ENCODE measurements at places on chromosomes 4 and X.

GRCh38 chrX:1483843-1484637, 31.3 kb upstream of the ASMTL start:
- DNase-seq = no peak

DNA sequence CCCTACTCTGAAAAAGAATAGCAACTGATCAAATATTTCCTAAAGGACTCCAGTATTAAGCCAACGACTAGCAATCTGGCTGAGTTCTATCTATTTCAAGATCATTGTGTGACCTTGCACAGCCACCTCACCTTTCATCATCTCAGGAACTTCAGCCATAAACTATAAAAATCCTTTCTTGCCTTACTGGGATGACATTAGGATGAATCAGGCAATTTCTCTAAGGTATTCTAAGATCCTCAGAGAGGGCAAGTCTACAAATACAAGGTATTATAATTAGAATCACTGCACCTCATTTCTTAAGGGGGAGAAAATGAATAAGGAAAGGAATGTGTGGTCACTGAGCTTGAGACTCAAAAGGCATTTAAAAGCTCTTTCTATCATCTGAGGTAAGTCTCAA, 152.6 kb downstream of the GRIA3 start:
- DNase-seq = no peak

DNA sequence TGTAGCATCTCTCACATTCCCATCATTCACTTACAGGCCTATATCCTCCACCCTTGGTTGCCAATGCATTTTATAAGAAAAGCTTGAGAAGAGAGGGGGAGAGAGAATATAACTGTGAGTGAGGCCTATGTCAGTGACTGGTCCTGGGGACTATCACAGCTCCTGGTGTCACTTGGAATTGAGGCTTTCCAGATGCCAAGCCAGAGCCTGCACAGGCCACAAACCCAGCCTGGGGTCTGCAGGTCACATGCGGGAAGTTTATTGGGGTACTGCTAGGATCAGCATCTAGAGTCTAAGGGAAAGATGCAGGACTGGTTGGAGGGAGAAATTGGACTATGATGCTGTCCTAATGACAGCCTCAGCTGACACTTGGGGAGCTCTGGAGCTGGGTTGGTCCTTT, 47.6 kb downstream of the RTL5 start:
- DNase-seq = no peak

DNA sequence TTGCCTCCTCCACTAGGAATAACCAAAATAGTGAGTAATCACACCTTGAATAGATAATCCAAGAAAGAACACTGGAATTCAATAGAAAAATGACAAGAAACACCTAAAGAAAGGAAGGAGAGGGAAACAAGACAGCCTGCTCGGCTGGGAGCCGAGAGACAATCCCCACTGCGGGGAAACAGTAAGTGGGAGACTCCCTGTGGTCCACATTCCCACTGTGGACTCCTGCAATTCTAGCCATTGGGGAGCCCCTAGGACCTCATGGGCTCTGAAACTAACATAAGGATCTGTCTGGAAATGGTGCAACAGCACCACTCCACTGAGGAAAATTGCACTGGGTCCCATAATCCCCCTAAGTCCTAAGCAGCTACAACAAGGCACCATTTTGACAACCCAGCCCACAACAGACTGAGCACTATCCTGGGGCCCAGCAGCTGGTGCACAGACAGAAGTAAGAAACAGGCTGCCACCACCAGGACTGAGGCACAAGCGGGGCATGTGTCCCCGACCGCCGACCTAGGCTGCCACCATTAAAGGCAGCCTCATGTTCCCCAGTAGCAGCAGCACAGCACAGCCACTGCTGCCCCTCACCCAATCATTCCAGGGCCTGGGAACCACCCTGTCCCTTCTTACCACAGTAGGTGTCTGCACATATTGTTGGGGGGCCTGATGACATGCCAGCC, 14.2 kb downstream of the LRBA start:
- DNase-seq = no peak

- no peak for DNase-seq
Measured at GRCh38 chr4:174657472-174657871, 135.2 kb upstream of the HPGD start.

GRCh38 chr4:14857981-14858380, 144.3 kb upstream of the CPEB2 start:
- DNase-seq = no peak

- DNase-seq = no peak
Measured at GRCh38 chr4:62003695-62004094, 803.6 kb downstream of the ADGRL3 start.

DNA sequence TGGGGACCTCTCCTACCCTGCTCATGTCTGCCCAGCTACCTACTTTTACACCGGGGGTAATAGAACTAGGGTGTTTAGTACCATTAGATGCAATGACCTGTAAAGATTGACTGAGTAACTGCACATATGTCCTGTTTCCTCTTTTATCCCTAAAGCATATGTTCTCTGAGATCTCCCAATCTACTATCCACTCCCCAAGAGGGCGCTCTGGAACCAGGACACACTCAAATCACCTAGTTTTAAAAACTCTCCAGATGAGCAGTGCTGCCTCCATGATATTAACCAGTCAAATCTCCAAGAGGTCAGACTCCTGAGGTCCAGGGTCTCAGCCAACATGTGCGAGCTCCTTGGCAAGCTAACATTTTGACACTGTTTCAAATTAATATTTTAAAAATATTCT, 87.0 kb upstream of the TSPAN5 start:
- no peak for DNase-seq

DNA sequence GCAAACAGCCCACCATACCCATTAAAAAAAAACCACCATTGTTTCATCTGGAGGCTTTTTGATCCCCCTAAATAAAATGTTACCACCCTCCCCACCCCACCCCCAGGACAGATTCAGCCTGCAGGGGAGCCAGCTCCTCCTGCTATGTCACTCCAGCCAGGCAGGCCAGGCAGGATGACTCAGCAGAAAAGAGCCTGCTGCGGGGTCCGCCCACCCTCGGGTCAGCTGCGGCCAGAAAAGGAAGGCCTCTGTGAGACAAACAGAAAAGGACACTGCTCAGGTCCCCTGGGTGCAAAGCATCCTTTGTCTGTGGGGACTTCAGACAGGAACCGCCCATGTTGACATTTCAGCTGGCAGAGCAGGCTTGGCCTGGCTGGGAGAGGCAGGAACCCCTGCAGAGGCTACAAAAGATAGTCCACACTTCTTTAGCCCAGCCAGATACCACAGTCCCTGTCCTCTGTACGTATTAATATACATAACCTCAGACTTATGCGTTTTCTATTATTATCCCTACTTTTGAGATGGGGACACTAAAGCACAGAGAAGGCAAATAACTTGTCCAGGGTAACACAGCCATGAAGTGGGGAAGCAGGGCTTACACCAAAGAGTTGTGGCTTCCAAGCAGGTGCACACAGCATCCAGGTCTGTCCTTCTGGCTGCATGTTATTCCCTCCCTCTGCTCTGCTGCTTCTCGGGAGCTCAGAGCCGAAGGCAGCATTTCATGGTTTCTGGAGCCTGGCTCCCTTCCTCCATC, 147.7 kb downstream of the CPEB2 start:
- no peak for DNase-seq

GRCh38 chrX:97398030-97398551, 514.4 kb downstream of the RPA4 start:
- DNase-seq = no peak

- no peak for DNase-seq
Measured at GRCh38 chr4:46123913-46124755, at the start of gene GABRG1. Gene GABRG1, minus strand, starts transcription at chr4:46124054. Its CDS starts 141 bp downstream, at chr4:46123913.

GRCh38 chr4:105248613-105249012, 101.9 kb downstream of the TET2 start:
- DNase-seq = no peak

GRCh38 chrX:154136627-154137161, 7.3 kb upstream of the OPN1LW start:
- DNase-seq = peak; percentile 43

DNA sequence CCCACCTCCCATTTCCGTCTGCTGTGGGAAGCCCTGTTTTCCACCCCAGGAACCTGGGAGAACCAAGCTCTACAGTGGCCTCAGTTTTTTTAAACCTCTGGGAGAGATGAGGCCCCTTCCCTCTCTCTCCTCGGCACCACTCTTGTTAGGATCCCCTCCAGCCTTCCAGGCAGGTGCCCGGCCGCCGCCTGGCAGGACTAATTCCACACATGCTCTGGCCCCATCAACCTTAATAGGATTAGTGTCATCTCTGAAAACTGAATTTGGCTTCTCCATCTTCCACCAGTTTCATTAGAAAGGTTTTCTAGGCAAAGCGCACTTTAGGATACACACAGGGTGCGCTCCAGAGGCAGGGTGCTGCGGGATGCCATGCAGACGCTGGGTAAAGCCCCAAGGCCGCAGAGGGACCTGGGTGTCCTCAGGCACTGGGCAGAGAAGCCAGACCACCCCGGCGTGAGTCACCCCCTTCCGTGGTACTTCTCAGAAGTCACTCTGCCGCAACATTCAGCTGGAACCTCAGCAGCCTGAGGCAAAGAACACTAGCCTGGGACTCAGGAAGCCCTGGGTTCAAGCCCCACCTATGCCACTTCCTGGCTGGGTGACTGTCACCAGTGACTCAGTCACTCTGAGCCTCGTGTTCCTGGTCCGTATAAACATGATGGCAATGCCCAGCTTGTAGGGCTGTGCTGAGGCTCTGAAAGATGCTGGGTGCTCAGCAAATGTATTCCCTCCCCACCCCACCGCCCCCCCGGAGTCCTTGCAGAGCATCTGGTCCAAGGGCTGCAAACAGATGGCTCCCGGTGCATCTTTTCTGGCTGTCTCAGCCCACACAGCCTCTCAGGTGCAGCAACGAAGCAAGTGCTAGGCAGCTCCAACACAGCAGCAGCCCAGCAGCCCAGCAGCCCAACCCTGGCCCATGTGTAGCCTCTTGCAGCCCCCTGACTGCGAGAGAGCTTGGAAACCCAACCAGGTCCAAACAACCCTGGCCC, 29.1 kb downstream of the PPP2R2C start:
- no peak for DNase-seq

DNA sequence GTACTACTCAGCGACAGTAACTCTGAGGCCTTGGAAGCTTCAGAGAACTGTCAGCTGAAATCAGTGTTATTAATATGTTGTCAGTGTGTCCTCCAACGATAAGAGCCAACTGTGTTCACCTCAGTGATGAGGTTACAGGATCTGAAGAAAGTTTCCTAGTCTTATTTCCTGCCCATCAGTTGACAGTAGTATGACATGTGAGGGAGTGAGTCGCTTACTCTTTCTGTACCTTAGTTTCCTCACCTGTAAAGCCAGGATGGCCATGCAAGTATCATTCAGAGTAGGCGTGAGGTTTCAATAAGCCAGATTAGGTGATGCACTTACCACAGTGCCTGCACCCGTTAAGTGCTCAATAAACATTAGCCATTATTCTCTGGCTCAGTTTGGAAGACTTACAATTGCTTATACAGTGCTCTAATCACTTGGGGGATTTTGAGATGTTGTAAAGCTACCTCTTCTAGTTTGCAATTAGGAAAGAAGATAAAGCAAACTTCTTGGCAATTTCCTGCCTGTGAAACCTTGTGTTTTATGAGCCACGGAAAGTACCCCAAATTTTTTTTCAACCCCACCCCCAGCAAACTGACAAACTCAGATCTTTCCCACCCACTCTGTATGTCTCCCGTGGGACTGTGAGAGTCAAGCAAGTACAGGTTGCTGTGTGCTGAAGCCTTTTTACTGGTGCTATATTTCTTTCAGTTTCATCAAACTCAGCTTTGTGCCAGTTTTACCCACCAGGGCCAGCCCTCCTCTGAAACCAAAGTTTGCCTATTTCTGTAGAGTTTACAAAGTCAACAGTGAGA, 62.2 kb downstream of the ANXA3 start:
- DNase-seq = no peak

GRCh38 chr4:121011138-121011537, 61.2 kb downstream of the NDNF start:
- no peak for DNase-seq

DNA sequence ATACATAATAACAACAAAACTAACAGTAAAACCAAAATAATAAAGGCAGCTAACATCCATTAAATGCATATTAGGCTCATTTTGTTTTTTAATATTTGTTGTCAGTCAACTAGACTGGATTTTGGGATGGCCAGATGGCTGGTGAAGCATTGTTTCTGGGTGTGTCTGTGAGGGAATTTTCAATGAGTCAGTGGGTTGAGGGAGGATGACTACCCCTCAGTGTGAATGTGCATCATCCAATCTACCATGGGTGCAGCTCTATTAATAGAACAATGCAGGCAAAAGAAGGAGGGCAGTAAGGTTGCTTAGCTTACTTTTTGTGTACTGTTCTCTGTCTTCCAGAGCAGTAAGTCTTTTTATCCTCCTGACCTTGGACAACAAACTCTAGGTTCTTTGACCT, 484.2 kb upstream of the HS3ST1 start:
- no peak for DNase-seq

GRCh38 chr4:52560844-52561280, 98.2 kb downstream of the USP46 start:
- DNase-seq = no peak

GRCh38 chrX:40084471-40085101, 13.2 kb downstream of the BCOR start:
- DNase-seq = no peak

GRCh38 chr4:168129046-168129772, 36.9 kb downstream of the ANXA10 start:
- no peak for DNase-seq

- no peak for DNase-seq
Measured at GRCh38 chr4:8335848-8336247, 66.3 kb downstream of the HTRA3 start.

DNA sequence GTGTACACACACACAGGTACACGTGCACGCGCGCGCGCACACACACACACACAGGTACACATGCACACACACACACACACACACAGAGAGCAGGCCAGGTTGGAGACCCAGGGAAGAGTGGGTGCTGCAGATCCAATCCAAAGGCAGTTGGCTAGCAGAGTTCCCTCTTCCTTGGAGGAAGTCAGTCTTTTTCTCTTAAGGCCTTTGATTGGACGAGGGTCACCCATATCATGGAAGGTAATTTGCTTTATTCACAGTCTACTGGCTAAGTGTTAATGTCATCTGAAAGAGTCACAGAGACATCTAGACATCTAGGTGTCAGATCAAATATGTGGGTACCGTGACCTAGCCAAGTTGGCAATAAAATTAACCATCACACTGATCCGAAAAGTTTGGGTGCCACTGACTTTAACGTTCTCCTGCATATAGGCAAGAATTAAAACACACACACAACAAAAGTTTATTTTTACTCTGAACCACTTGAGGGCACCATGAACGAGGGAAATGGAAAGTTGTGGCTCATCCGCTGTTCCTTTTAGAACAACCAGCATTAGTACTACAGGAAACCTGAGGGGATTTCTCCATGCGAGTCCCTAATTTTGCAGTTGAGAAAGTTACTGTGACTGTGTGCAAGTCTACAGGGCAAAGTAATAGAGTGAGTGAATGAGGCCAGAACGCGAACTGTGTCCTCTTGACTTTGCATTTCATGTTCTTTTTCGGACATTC, 66.0 kb upstream of the STOX2 start:
- DNase-seq = no peak

DNA sequence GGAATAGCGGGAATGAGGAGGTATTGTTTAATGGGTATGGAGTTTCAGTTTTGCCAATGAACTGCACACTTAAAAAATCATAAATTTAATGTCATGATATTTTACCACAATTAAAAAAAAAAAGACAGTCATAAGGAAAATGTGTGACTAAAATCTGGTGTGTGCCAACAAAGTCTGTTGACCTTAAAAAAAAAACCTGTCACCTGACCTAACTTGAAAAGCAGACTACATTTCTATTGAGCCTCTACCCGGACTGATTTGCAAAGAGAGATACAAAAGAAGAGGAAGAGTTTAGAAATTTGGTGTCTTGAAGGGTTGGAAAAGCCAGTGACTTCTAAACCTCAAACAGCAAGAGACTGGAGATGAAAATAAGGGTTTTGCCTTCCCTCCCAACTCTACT, 48.4 kb downstream of the TMEM150C start:
- no peak for DNase-seq

Data from stimulated activated CD8-positive, alpha-beta memory T cell treated with anti-CD3 and anti-CD28 coated beads, Interleukin-2, amount 100 ng/mL, for 1 hour (primary cell).